ENCODE measurements at places on chromosomes 3 and 15. TPM values are rescaled to one million over a fixed set of nuclear protein-coding genes. Genes with fewer than 3 reads are reported as not detected.

ZMAT3 gene
- total RNA-seq: 63.0 TPM

HESX1 gene
- total RNA-seq: 0.19 TPM

ARF4 gene
- 242 TPM for total RNA-seq

CYP1A2 gene
- not detected for total RNA-seq

CCR8 gene
- not detected for total RNA-seq

UBA3 gene
- 43.1 TPM for total RNA-seq

IGSF11 gene
- total RNA-seq: not detected

CD96 gene
- not detected for total RNA-seq

UACA gene
- total RNA-seq: 41.1 TPM

ZKSCAN7 gene
- 4.4 TPM for total RNA-seq

TRPC1 gene
- total RNA-seq: 12.5 TPM

MFGE8 gene
- 327 TPM for total RNA-seq

ZNF385D gene
- 2.0 TPM for total RNA-seq

DUOXA1 gene
- total RNA-seq: not detected

ST3GAL6 gene
- 12.0 TPM for total RNA-seq

ALDH1A2 gene
- 34.0 TPM for total RNA-seq

RAB6B gene
- total RNA-seq: 1.7 TPM

COL8A1 gene
- total RNA-seq: 83.3 TPM

STOML1 gene
- 12.7 TPM for total RNA-seq

All from cardiac ventricle fibroblast (primary cell).